ENCODE measurements at places on chromosomes 5 and 9. TPM values are rescaled to one million over a fixed set of nuclear protein-coding genes. Genes with fewer than 3 reads are reported as not detected.
A peak's percentile ranks its signal among the peaks of the same experiment; 100 is the strongest.

- no peak for DNase-seq
These were observed 281.1 kb downstream of the MRPS30 start for GRCh38 chr5:45089870-45090269.

DNA sequence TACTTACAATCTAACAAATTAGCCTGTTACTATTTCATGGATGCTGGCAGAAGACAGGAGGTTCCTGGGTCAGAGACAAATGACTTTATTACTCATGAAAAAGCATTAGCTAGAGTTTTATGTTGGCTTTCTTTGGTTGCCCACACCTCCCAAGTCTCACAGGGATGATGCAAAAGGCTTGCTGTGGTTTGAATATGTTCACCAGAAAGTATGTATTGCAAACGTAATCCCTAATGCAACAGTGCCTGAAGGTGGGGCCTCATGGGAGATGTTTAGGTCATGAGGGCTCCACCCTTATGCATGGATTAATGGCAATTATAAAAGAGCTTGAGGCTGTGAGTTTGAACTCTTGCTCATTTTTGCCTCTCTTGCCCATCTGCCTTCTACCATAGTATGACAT is 28.5 kb downstream of the DPYSL3 start:
- DNase-seq, result no peak

DNA sequence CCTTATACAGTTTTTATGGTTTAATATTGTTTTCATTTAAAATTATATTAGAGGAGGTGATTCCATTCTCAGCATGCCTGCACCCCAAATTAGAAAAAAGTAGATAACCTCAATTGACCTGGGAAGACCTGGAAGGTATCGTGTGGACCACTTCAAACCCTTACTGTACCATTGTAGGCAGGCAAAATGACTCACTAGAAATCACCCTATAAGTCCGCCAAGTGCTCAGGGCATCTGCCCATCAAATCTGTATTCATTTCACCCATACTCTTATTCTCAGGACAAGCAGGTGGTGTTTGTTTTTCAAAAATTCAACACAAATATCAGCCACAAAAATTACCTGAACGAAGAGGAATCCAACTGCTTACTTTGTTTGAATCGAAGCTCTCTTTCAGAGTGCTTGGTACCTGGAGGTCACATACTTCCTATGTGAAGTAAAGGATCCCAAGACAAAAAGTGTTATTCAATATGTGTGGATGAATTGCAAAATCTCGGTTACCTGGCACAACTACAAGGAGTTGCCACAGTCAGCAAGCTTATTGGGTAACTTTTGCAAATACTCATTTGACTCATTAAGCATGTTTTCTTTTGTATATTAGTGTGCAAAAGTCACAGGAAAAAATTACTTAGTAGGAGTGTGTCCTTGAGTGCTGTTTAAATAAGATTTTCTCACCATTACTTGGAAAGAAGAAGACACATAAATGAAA is 216.2 kb downstream of the ENC1 start:
- peak; percentile 43 for DNase-seq

DNA sequence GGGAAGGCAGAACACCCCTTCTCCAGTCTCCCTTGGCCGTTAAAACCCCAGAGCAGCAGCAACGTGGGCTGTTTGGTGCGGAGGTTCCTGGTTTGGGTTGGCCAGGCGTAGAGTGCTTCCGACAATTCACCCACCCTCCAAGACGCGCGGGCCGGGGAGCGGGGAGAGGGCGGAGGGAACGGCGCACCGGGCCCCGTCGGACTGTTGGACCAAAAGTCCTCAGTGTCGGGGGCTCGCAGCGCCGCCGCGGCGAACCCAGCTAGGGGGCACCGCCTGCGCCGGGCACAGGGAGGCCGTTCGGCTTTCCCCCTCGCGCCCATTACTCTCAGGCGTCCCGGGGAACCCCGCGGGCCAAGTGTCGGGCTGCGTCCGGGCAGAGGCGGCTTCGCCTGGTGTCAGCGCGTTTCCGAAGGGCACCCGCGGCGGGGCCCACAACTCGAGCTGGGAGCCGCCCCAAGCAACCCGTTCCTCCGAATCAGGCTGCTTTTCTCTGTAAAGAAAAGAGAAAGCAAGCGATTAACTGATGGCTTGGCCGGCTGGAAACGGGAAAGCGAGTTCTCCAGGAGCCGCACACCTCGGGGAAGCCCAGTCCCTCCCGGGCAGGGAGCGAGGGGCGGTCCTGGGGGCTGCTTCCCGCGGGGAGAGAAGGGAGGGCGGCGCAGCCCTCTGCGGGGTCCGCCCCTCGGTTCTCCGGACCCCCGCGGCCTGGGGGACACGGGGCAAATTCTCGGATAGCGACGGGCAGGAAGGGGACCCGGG is 145.5 kb downstream of the ERCC6L2 start:
- DNase-seq, result no peak

- DNase-seq, result no peak
These were observed 17.6 kb downstream of the RASGRF2 start for GRCh38 chr5:80977764-80978163.

DNA sequence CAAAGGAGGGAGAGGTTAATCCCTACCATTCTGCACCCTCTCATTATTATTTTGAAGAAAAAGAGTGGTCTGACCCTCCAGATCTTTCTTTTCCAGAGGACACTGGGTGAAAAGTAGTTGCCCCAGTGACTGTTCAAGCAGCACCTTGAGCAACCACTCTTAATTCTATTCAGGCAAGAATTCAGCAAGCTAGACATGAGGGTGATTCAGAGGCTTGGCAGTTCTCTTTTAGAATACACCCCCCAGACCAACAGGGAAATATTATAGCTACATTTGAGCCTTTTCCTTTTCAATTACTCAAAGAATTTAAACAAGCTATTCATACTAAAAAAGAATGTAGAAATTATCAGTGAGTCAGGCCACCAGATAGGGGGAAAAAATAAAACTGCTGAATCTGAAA is 178.3 kb downstream of the MRPS30 start:
- DNase-seq, result no peak

DNA sequence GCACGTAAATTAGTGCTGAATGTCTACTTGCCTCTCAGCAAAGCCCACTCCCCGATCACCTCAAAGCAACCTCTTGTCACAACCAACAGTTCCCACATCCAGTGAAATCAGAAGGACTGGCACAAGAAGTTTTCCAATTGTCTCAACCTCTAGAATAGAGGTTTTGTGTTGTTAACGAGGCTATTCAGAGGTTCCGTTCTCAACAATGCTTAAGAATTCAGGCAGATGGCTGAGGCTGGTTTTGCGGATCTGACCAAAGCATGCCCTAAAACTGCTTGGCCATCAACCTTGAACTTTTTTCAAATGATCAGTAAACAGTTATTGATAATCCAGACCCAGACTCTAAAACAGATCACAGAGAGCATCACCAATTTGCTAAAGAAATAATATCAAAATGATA is 52.9 kb downstream of the MAPKAP1 start:
- DNase-seq, result no peak

DNA sequence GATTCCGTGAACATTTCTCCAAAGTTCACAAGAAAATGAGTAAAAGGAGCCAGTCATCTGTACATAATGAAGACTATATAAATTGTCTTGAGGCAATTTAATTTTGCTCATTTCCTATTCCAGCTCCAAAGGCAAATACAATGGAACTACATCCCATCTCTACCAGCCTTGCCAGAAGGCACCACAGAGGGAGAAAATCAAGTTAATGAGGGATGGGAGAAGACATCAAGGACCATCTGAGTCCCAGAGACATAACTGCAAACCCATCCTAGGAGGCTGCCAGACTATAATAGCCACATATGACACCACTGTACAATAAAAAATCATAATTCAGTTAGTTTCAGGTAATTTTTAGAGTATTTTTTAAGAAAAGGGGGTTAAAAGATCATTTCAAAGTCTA is 136.3 kb upstream of the RGMB start:
- no peak for DNase-seq

- no peak for DNase-seq
These were observed 196.6 kb downstream of the SNCAIP start for GRCh38 chr5:122508623-122509022.

GRCh38 chr9:13210306-13210705 is 69.2 kb downstream of the MPDZ start:
- no peak for DNase-seq

DNA sequence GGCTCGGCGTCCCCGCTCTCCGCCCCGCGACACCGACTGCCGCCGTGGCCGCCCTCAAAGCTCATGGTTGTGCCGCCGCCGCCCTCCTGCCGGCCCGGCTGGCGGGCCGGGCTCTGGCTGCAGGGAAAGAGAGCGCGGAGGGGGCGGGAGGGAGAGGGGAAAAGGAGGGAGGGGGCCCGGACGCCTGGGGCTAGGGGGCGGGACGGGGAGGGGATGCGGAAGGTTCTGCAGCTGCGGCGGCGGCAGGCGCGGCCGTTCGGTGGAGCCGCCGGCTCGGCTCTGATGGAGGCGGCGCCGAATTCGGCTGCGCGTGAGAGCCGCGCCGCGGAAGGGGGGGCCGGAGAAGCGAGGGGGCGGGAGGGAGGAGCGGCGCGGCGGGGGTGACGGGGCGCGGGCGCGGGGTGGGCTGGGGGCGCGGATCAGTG is at the start of gene MARCHF11:
TSS of gene MARCHF11 (minus strand) at position 281 of the 425 bp plus-strand sequence. CDS start at position 65, 216 bp downstream.
- DNase-seq, result no peak

GRCh38 chr5:106584268-106584667 is 1086.5 kb downstream of the EFNA5 start:
- no peak for DNase-seq

DNA sequence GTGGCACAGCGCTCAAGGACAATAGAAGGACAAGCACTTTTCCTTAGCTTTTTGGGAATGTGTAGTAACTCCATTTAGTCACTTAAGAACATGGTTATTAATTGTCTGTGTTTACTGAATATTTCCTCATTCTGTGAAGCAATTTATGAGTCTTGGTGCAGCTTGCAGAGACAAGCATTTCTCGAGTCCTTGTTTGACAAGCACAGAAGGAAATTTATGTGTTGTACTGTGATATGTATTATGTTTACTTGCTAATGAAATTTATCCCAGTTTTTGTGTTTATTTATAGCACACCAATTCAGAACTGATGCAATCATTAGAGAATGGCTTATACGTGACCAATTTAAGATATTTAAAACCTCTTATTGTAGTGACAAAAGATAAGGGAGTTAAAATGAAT is 168.6 kb downstream of the PRELID2 start:
- DNase-seq, result no peak

DNA sequence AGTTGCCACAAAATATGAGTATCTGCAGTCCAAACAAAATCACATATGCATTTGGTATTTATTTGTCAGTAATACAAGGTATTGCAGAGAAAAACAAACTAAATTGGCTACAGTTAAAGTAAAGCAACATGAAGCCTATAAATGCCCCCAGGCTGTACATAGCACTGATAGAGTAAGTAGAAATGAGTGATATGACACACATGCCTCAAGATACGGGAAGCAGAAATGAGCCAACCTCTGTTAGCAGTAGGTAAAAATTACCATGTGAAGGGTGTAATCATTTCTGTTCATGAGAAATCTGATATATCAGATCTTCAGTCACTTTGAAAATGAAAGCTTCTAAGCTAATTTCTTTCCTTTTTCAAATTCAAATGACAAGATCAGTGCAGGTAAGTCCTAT is 131.1 kb downstream of the CHSY3 start:
- DNase-seq, result no peak

- DNase-seq, result no peak
These were observed 654 bp upstream of the TUT7 start for GRCh38 chr9:86354818-86355309.

GRCh38 chr5:78235289-78235688 is 59.2 kb downstream of the AP3B1 start:
- DNase-seq, result no peak

The BTNL8 gene
- total RNA-seq, result not detected

The SGTB gene
- 9.5 TPM for total RNA-seq

The PDE8B gene
- total RNA-seq, result 0.35 TPM

The PHPT1 gene
- 114 TPM for total RNA-seq

The ANKRD34B gene
- 1.2 TPM for total RNA-seq

The IL7R gene
- 1.6 TPM for total RNA-seq

The SLC36A3 gene
- not detected for total RNA-seq

The ERAP2 gene
- total RNA-seq, result 28.0 TPM
